Femur (tissue), 1 donor: ENCODE measurements at places on chromosomes 1 and 21.

GRCh38 chr1:159204161-159205141, at the start of gene ACKR1:
ACKR1 (plus strand) TSS chr1:159204875; CDS start chr1:159204960, 85 bp downstream.
- no peak for DNase-seq

- DNase-seq, result no peak
These were observed 25.1 kb downstream of the WDR64 start for GRCh38 chr1:241677201-241677600.

DNA sequence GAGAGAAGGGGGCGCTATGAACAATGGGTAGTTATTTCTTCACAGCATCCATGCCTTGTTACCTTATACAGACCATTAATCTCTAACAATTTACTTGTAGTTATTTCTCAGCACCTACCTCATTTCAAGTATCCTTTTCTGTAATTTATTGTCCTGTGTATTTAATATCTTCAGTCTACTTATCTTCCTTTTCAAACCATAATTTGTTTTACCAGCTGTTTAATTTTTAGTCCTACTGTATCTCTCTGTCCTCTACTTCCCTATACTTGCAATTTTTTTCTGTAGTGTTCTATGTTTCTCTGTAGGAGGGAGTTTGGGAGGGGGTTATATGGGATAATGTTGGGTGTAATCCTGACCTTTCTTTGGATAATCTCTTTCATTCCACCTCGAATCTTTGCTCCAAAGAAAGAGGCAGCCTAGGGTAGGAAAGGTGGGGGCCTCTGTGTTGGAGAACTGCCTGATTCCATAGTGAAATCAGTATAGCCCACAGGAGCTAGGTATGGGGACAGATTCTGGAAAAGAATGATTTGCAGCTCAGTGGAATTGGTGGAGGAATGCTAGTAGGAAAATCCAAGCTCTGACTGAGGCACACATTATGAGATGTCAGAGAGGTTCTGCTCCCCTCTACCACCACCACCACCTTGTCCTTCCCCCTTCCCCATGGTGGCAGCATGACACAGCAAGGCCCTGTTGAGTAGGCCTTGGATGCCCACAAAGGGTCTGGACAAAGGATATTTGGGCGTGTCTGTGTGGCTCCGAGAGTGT, 642 bp downstream of the MLLT11 start:
- DNase-seq, result no peak

- DNase-seq, result no peak
These were observed 39.8 kb upstream of the WNT4 start for GRCh38 chr1:22182715-22183114.

DNA sequence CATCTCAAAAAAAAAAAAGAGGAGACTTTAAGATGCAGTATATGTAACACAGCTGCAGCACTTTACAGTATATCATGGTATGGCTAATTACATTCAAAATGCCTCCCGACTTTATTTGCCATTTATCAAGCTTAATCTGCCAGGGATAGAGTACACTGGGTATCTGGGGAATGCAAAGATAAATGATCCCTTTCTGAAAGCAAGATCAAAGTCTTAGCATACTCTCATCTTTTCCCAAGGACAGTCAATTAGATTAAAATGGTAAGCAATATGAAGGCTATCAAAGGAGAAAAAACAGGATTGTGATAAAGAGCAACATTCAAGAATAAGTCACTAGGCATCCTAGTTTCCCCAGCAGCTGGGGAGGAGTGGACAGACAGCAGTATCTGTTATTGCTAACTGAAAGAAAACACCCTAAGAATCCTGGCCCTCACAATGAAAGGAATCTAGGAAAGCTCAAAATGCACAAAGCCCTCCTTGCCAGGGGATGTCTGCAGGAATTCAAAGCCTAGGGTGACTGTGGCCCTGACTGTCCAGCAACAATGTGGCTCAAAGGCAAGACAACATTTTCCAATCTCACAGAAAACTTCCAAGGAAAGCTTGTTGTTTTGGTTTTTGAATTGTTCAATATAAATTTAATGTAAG, 56.7 kb upstream of the RAP1GAP start:
- no peak for DNase-seq

GRCh38 chr1:5770981-5771765, 221.1 kb downstream of the NPHP4 start:
- peak; percentile 49 for DNase-seq

- no peak for DNase-seq
These were observed 99.6 kb downstream of the ATP6V1G3 start for GRCh38 chr1:198440842-198441241.

- no peak for DNase-seq
These were observed 48.2 kb downstream of the RPAP2 start for GRCh38 chr1:92346866-92347640.

GRCh38 chr1:34753163-34753562, 1.7 kb upstream of the GJB5 start:
- no peak for DNase-seq

DNA sequence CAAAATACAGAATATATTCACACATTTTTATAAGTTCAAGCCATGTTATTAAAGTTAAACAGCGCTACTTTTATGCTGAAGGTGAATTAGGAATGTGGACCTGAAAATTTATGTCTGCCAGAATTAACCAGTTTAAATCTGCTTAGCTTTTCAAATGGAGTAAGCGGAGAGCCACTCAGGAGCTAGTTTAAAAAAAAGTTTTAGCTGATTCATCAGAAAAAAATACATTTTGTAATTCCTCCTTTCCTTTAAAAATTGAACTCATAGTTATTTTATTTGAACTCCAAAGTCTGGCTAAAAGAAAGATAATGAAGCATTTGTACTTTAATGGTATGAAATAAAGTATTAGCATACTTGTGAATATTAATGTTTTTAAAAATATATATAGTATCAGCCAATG, 21.2 kb downstream of the C21orf91 start:
- DNase-seq, result no peak

DNA sequence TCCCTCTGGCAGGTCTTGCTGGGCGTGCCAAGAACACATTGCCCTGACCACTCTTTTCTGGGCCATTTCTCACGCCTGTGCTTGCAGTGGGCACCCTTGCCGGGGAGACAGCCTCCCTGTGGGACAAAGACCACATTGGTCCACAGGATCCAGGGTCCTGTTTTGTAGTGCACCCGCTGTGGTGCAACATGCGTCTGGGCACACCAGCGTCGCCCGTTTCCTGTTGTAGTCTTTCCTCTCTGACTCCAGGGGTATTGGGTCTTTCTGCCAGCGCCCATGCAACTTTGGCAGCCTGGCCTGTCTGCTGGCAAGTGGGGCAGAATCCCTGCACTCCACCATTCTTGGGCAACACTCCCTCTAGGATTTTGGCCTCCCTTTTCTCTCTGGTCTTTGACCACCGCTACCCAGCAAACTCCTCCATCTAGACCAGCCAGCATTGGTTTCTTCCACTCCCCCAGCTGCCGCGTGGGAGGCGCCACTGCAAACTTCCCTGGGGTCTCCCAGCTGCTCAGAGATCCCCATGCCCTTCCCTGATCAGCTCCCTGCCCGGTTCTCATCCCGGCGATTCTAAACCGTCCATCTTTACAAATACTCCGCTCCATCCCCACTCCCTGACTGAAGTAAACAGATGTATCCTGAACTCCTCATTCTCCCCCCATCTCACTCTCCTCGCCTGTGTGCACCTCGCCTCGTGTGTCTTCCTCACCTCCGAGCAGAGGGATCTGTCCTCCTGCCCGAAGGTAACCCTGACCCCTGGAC, 1.2 kb upstream of the TPRG1L start:
- DNase-seq, result no peak

DNA sequence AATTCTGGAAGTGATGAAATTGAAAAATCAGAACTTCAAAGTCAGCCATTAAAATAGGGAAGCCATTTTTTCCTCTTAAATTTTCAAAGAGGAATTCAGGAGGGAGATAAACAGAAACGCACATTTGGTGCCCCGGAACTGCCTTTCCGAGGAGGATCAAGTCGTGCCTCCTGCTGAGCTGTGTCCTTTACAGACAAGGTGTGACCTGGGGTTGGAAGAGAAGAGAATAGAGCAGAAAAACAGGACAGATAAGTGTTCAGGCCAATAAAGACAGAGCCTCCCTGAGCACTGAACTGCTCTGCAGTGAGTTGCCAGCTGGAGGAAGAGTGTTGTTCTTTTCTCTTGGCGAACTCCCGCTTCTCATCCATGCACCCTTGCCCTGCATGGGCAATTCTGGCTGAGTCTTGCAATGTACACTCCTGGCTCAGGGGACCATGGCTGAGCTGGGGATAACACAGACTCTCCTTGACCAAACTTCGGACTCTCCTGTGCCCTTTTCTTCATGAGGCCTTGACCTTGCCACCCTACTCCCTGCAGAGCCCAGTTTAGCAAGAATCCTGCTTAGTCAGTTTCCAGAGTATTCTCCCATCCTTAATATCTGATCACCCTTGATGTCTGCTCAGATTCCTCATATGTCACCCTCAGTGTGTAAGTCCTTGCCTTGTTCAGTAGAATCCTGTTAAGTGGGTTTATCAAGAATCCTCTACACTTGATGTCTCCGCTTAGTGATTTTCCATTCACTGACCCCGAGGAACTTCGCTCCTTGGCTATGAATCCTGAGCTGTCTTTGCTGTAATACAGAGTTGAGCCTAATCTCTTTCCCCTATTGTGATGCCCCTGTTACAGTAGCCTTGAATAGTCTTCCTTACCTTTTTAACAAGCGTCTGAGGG, 1.3 kb upstream of the MTARC1 start:
- no peak for DNase-seq

GRCh38 chr21:46191257-46191685, 7.0 kb upstream of the SPATC1L start:
- DNase-seq, result no peak

DNA sequence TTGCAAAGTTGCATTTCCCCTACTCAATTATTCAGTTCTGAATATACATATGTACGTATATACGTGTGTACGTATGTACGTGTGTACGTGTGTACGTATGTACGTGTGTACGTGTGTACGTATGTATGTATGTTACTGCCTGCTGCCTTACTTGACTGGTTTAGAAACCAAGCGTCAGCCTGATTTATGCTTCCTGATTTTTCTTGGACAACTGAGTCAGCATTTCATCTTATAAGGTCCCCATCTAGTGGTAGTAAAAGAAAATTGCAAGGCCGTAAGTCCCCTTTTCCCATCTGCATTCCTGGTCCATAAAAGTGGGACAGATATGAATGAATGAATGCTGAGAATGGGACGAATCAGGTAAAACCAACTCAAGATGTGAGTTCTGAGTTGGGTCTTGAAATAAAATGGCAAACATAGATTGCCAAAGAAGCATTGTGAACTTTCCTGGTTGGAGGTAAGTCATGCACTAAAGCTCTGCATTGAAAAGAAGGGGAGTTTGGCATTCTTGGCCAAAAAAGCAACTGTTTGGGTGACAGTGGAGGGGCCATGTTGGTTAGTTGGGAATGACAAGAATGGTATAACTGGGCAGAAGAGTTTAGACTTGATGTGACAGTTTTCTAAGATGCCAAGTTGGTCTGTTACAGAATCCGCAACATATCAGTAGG, 76.4 kb upstream of the DNAH14 start:
- no peak for DNase-seq

DNA sequence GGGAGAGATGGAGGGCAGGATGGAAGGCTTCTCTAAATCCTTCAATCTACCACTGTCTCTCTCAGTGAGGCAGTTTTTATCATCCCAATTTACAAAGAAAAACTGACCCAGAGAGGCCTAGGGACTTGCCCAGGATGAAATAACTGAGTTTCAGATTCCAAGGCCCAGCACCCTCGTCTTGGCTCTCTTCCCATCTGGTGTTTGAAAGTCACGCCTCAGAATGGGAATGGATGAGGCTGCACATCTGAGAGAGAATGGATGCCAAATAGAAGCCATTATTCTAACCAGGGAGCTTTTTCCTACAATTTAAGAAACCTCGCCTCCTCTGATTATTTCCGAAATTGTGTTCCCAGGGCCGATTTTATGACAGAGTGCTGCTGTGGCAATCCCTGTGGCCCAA, 10.6 kb upstream of the KCNN3 start:
- no peak for DNase-seq

DNA sequence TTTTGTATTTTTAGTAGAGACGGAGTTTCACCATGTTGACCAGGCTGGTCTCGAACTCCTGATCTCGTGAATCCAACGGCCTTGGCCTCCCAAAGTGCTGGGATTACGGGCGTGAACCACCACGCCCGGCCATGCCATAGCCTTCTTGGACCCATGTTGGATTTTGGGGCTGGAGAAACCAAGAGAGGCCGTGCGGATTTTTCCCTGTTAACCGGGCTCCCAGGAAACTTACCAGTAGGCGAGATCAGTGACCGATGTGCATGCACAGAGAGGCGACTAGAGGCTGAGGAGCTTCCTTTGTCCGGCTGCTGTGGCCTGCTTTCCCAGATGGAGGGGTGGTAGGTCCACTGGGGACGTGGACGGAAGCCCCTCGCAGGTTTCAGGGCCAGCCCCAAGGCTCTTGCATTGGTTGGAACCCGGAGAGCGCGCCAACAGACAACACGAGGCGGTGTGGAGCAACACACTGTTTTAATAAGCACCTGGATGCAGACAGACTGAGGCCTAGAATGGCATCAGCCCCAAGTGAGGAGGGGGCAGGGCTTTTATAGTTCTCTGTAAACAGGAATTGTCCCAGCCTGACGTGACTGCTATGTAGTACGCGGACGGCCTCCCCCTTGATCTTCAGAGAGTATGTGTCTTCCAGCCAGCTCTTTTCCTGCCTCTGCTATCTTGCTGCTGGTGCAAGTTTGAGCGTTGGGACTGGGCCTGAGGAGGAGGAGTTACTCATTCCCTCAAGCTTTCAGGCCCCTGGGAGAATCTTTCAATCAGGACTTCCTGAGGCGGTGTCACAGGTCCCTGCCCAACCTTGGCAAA, at the start of gene ERVH48-1:
ERVH48-1 (minus strand) TSS at position 517 of the 813 bp plus-strand sequence. CDS start 6,624 bp downstream, outside the sequence.
- DNase-seq, result no peak

- peak; percentile 67 for DNase-seq
These were observed 2.0 kb upstream of the MARCKSL1 start for GRCh38 chr1:32337855-32338636.

GRCh38 chr1:66758241-66758755, 6.0 kb downstream of the DYNLT5 start:
- DNase-seq, result no peak

DNA sequence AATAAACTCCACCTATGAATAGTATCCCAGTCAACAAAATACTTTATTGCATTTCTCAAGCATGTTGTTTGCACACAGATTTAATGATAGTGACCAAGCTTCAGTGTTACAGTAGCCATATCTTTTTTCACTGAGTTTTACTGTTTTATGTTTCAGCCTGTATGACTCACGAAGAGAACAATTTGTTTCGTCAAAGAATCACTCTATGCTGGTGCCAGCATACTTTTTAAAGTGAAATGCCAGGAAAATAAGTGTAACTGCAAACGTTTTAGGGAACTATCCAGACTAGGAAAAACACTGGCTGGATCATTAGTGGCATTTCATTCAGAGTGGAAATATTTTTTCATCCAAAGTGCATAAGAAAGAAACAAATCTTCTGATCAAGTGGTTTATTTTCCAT, 210.8 kb downstream of the COL11A1 start:
- no peak for DNase-seq

DNA sequence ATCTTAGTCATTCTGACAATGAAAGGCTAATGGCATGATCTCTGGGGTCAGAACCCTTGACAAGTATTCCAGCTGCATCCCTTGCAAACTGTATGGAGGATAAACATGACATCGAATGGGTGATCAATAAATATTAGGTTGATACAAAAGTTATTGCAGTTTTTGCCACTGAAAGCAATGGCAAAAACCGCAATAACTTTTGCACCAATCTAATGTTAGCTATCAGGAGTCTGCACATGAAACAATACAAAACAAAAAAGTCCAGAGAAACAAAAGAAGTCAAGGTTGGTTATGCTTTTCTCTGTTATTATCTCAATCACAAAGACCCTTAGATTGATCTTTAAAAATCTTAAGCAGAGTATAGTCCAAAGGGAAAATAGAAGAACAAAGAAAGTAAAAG, 292.7 kb downstream of the DUSP10 start:
- no peak for DNase-seq
